ENCODE measurements at places on chromosomes 5 and 9.

DNA sequence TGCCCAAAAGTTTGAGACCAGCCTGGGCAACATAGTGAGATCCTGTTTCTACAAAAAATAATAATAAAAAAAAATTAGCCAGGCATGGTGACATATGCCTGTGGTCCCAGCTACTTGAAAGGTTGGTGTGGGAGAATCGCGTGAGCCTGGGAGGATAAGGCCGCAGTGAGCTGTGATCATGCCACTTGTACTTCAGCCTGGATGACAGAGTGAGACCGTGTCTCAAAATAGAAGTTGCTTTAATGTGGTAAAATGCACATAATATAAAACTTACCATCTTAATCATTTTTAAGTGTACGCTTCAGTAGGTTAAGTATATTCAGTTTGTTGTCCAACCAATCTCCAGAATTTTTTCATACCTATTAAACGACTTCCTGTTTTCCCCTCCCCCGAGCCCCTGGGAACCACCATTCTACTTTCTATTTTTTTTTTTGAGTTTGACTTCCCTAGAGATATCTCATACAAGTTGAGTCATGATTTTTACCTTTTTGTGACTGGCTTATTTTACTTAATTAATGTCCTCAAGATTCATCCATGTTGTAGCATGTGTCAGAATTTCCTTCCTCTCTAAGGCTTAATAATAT, 120.1 kb upstream of the POC5 start:
- DNase-seq = no peak

- DNase-seq = no peak
Measured at GRCh38 chr5:40958811-40959210, 49.5 kb downstream of the C7 start.

DNA sequence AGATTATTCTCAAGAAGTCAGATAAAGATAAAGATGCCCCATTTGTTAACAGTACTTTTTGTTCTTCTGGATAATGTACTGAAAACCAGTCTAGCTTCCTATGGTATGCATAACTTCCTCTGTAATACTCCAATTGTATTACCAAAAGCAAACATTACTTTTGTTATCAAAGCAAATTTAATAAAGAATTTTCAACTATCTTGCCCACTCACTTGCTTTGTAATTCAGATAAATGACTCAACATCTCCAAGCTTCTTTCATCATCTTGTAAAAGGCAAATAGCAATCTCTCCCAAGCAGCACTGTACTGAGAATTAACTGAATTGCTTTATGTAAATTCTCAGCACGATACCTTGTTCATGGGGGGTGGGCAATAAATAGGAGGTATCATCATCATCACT, 98.3 kb downstream of the NFIB start:
- no peak for DNase-seq

- no peak for DNase-seq
Measured at GRCh38 chr5:136213919-136214493, 21.0 kb upstream of the SMIM32 start.

GRCh38 chr5:179165421-179166170, 105.4 kb downstream of the ZNF354C start:
- no peak for DNase-seq

All from CD4-positive, alpha-beta T cell treated with Interleukin-6 at 100 ng/mL for 8 hours (primary cell).